ENCODE measurements at places on chromosomes 5 and 9. TPM values are rescaled to one million over a fixed set of nuclear protein-coding genes. Genes with fewer than 3 reads are reported as not detected.

Gene SCGB3A2
- total RNA-seq: not detected

DNA sequence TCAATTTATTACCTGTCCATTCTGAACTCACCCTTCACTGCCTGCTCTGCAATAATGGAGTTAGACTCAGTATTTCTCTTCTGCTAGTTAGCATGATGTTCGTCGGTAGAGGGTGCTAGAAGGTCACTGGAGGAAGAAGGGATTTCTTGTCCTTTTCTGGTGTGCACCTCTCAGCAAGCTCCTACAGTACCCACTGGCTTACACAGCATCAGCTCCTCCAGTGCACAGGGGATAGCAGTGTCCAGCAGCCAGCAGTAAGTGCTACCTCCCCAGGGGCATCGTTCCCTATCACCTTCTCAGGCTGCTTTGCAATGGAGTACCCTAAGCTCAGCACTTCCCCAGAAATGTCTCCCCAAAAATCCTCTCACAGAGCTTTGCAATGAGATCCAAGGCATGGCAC lies 45.9 kb upstream of the APC start:
- H3K27me3 ChIP-seq: peaks cover 6% of the 10 kb centered on the region
- H3K4me3 ChIP-seq: no peak overlapping the region
- DNase-seq: no peak
- H3K4me1 ChIP-seq: no peaks in the 10 kb centered on the region

DNA sequence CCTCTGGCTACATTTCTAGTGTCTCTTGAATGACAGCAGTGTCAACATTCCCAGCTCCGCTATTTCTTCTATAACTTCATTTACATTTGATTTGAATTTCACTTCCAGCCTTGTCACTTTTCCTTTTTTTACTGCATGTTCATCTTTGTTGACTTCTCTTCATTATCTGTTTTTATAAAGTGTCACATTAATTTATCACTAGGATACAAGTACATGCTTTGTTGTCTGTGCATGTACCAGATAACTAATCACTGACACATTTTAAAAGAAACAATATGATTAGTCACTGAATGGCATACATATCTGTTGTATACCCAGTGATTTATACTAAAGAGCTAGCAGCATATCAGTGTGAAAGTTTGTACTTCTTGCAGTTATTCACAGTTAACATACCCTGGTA lies 29.1 kb downstream of the ARSK start:
- no peaks in the 10 kb centered on the region for H3K4me1 ChIP-seq
- no peak overlapping the region for H3K27ac ChIP-seq
- H3K36me3 ChIP-seq: no peaks in the 10 kb centered on the region
- no peak for DNase-seq
- no peaks in the 10 kb centered on the region for H3K27me3 ChIP-seq

DNA sequence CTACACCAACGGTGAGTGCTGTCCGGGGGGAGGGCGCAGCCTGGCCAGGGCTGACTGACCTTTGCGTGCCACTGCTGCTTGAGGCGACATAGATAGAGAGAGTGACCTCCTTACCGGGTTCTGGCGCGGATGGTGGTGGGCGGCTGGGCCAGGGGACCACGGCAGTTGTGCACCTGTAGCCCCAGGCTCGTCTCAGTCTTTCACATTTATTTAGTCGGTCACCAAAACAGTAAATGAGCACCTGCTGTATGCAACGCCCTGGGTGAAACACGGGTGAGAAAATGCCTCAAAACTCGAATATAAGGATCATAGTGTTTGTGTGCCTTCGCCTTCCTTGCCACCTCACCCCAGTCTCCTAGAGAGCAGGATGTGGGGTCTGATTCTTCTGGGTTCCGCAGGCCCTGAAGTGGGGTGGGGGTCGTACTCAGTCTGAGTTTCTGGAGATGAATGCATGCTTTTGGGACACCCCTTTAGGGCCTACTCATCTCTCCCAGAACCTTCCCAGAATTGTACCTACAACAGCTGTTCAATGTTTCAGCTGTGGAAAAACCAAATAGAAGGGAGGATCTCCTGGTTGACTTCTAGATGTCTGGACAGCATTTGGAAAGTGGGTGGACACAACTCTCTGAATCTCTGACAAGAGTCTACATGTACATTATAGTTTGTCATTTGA lies 714 bp downstream of the SEC24A start:
- H3K36me3 ChIP-seq: no peaks in the 10 kb centered on the region
- peak overlapping the region; percentile 71 for H3K4me3 ChIP-seq
- H3K27ac ChIP-seq: peak overlapping the region; percentile 93

DNA sequence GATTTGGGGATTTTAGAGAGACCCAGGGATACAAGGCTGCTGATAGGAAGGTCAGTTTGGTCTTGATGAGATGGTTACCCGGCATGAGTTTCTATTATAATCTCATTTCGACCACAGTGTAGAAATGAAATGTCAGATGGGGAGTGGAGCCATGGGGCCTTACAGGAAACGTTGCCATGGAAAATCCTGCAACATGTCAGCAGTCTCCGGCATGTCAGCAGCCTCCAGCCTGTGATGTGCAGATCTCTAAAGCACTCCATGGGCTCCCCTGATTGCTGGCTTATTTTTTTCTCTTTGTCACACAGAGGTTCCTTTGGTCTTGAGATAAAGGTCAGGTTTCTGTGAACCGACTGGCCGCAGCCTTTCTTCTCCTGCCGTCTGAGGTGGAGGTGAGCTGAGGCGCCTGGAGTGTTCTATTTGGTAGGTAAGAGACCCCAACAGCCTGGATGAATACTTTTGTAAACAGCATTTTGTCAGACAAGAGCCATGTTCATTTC lies 208.7 kb upstream of the DAP start:
- H3K27ac ChIP-seq: no peak overlapping the region
- no peaks in the 10 kb centered on the region for H3K36me3 ChIP-seq
- no peak overlapping the region for H3K4me3 ChIP-seq

DNA sequence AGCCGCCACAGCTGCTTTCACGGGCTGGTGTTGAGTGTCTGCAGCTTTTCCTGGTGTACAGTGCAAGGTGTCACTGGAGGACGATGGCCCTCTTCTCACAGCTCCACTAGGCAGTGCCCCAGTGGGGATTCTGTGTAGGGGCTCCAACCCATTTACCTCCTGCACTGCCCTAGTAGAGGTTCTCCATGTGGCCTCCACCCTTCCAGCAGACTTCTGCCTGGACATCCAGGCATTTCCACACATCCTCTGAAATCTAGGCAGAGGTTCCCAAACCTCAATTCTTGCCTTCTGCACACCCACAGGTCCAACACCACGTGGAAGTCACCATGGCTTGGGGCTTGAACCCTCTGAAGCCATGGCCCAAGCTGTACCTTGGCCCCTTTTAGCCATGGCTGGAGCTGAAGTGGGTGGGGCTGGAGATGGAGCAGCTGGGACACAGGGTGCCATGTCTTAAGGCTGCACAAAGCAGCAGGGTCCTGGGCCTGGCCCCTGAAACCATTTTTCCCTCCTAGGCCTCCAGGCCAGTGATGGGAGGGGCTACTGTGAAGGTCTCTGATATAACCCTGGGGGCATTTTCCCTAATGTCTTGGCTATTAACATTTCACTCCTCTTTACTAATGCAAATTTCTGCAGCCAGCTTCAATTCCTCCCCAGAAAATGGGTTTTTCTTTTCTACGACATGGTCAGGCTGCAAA lies 82.0 kb downstream of the MLLT3 start:
- no peak overlapping the region for H3K27ac ChIP-seq
- H3K4me3 ChIP-seq: no peak overlapping the region
- H3K4me1 ChIP-seq: peaks cover 13% of the 10 kb centered on the region
- no peaks in the 10 kb centered on the region for H3K27me3 ChIP-seq

GRCh38 chr5:6338135-6338534 lies 40.2 kb downstream of the MED10 start:
- no peaks in the 10 kb centered on the region for H3K27me3 ChIP-seq
- no peaks in the 10 kb centered on the region for H3K36me3 ChIP-seq
- no peak overlapping the region for H3K27ac ChIP-seq
- H3K4me3 ChIP-seq: no peak overlapping the region

DNA sequence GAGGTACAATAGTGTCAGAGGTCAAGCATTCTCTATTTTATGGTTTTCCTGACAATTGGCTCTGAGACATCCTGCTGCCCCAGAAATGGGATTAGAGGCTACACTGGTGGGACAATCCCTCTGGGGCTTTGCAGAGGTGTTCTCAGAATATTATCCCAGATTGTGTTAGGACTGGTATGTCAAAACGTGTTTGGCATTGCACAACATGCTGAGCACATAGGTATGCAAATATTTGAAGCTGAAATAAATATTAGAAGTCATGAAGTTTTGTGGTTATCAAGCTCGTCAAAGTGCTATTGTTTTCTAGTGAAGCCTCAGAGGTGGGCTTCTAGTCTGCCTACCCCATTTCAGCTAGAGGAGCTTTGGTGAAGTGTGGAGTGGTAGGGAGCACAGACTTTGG lies 304.4 kb downstream of the MAN2A1 start:
- no peaks in the 10 kb centered on the region for H3K36me3 ChIP-seq
- no peaks in the 10 kb centered on the region for H3K4me1 ChIP-seq
- H3K4me3 ChIP-seq: no peak overlapping the region
- no peak for DNase-seq
- H3K27me3 ChIP-seq: no peaks in the 10 kb centered on the region
- no peak overlapping the region for H3K27ac ChIP-seq

- peaks cover 5% of the 10 kb centered on the region for H3K36me3 ChIP-seq
- no peaks in the 10 kb centered on the region for H3K27me3 ChIP-seq
- no peak for DNase-seq
- no peak overlapping the region for H3K4me3 ChIP-seq
- H3K4me1 ChIP-seq: no peaks in the 10 kb centered on the region
- no peak overlapping the region for H3K27ac ChIP-seq
Measured at GRCh38 chr5:142881076-142881783, 111.1 kb downstream of the ARHGAP26 start.

DNA sequence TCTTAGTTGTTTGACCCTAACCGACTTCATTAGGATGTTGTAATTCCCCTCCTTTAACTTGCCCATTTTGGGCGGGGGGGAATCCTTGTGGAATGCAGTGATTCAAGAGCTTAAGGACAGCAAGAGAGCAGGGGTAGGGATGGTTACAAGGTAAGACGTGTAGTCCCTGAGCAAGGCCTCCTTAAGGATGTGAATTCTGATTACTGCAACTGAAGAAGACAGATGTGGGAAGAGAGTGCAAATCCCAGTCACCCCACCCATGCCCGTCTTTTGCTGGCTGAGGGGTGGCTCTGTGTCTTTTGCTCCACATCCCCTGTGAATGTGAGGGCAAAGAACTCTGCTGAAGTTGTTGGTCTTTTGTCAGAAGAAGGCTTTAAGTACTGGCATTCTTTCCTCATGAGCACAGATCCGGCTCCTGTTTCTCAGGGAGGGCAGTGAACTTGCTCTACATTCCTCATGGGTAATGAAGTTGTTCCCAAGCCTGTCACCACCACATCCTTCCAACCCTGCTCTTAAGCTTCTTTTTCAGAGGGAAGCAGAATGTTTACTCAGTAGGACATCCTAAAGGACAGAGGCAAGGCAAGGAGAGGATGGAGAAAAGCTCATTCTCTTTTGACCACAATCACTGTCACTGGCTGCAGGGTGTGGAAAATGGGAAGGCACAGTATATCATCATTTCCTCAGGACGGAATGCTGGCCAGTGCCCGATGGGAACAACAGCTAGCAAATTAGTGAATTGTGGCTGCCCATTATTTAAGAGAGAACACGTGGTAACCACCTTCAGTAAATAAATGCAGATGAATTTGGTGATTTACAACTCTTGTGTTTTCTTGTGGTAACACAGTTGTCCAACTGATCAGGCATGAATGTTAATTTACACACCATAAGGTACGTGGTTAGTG lies 61.5 kb downstream of the RAI14 start:
- no peaks in the 10 kb centered on the region for H3K4me1 ChIP-seq
- no peak for DNase-seq
- no peak overlapping the region for H3K27ac ChIP-seq
- no peaks in the 10 kb centered on the region for H3K27me3 ChIP-seq

Gene PCDHA8
- not detected for total RNA-seq

Gene CSNK1A1
- 187 TPM for total RNA-seq

DNA sequence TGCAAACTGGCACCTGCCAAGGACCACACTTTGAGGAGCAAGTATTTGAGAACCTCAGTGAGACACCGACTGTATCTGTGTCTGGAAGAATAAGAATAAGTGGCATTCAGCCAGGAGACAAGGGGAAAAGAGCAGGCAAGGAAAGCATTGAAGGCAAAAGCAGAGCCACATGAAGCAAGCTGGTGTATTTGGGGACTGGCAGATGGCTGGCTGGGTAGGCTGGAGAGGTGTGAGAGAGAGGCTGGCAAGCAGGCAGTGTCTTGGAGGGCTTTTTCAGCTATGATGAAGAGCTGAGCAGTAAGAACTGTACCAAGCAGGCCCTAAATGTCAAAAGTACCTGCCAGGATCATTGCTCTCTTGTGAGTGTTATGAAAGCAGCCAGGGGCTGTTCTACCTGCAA lies 14.1 kb upstream of the C5orf58 start:
- no peak for DNase-seq
- H3K27ac ChIP-seq: no peak overlapping the region
- no peaks in the 10 kb centered on the region for H3K36me3 ChIP-seq
- H3K4me1 ChIP-seq: no peaks in the 10 kb centered on the region

DNA sequence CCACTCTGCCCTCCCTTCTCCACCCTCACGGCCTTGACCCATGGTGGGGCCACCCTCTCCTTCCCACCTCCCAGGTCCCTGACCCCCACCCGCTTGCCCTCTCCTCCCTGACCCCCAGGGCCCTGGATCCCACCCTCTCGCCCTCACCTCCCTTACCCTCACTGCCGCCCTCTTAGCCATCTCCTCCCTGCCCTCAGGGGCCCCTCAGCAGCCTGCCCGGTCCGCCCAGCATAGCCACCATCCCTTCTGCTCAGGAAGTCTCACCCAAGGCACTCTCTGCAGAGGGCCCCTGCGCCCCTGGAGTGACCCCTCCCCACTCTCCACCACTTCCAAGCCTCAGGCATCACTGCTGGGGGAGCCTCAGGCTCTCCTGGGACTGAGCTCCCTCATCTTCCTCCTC lies 66.3 kb downstream of the MRPL36 start:
- no peak overlapping the region for H3K4me3 ChIP-seq
- no peak overlapping the region for H3K27ac ChIP-seq
- no peaks in the 10 kb centered on the region for H3K27me3 ChIP-seq
- no peak for DNase-seq

DNA sequence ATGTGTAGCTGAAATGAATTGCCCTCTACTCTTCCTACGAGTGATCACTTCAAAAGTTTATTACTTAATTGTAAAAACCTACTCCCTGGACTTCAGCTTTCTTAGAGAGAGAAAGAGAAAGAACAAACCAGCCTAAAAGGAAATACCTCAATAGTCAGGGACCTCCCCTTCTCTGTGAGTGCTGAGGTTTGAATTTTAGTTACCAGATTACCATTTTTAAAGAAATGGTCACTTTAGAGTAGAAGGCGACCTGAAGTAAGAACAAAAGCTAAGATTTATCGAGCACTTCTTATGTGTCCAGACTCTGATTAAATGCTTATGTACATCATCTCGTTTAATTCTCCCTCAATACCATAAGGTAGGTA lies 11.3 kb downstream of the RAPGEF1 start:
- H3K27me3 ChIP-seq: no peaks in the 10 kb centered on the region
- no peaks in the 10 kb centered on the region for H3K36me3 ChIP-seq
- peaks cover 88% of the 10 kb centered on the region for H3K4me1 ChIP-seq
- peak overlapping the region; percentile 62 for H3K27ac ChIP-seq
- DNase-seq: peak; percentile 43

GRCh38 chr9:673966-674526 lies 167.5 kb upstream of the DMRT1 start:
- H3K4me1 ChIP-seq: no peaks in the 10 kb centered on the region
- no peak overlapping the region for H3K4me3 ChIP-seq
- H3K36me3 ChIP-seq: no peaks in the 10 kb centered on the region
- DNase-seq: no peak
- no peaks in the 10 kb centered on the region for H3K27me3 ChIP-seq
- no peak overlapping the region for H3K27ac ChIP-seq

Data from CD8-positive, alpha-beta memory T cell (primary cell).